ENCODE measurements at places on chromosomes 7 and 10. TPM values are rescaled to one million over a fixed set of nuclear protein-coding genes. Genes with fewer than 3 reads are reported as not detected.

DNA sequence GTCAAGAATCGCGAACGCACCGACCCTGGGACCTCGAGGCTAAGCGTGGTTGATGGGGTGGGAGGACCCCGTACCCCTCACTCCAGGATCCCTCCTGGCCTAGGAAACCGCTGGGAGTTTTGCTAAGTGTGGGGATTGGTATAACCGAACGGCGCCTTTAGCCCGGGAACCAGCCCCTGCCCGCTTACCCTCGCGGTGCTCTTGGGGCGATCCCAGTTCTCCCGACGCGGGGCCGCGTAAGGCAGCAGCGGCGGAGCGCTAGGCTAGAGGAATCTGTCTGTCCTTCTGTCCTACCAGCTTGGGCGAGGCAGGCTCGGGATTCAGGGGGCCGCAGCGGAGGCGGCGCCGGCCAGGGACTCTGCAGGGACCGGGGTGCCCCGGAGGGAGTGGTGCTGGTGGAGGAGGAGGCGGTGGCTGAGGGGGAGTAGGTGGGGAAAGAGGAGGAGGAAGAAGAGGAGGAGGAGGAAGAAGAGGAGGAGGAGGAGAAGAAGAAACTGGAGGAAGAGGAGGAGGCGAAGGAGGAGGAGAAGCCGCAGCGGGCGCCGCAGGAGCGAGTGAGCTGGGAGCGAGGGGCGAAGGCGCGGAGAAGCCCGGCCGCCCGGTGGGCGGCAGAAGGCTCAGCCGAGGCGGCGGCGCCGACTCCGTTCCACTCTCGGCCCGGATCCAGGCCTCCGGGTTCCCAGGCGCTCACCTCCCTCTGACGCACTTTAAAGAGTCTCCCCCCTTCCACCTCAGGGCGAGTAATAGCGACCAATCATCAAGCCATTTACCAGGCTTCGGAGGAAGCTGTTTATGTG lies 439 bp upstream of the EMX2 start:
- H3K36me3 ChIP-seq = no peaks in the 10 kb centered on the region
- no peak overlapping the region for H3K27ac ChIP-seq
- DNase-seq = peak; percentile 86

Gene CDC123
- 143 TPM for total RNA-seq

DNA sequence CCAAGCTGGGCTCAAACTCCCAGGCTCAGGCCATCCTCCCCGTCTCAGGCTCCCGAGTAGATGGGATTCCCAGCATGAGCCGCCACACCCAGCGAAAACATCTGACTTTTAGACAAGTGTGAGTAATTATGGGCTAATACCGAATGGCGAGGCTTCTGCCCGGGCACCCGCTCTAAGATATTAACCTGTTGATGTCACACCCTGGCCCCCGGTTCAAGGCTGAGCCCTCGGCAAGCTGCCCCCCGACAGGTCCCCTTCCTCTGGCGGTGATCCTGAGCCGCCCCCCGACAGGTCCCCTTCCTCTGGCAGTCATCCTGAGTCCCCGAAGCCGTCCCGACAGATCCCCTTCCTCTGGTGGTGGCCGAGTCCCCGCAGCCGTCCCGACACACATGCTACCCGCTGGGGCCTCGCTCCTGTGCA lies 5.2 kb downstream of the PSMG3 start:
- peaks cover 15% of the 10 kb centered on the region for H3K36me3 ChIP-seq
- H3K27ac ChIP-seq = no peak overlapping the region
- no peaks in the 10 kb centered on the region for H3K27me3 ChIP-seq
- H3K4me1 ChIP-seq = peaks cover 19% of the 10 kb centered on the region

Gene RSU1
- total RNA-seq = 46.4 TPM

DNA sequence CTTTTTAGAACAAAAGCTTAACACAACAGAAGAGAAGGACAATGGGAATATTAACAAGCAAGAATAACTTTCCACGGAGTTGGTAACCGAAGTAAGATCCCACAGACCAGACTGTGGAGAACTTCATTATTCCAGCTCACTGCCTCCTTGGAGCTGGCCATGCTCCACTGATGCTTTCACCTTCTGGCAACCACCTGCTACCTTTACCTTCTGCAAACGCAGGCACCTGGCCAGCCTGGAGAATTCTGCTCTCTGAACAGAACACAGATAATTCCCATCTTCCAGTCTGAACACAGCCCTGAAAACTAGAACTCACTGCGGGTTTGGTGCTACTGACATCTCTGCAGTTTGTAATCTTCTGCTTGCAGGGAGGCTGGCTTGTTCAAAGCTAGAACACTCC lies 66.5 kb downstream of the JAZF1 start:
- H3K4me1 ChIP-seq = no peaks in the 10 kb centered on the region
- H3K27me3 ChIP-seq = no peaks in the 10 kb centered on the region
- no peak overlapping the region for H3K27ac ChIP-seq

GRCh38 chr10:44863344-44864047 lies 47.6 kb upstream of the TMEM72 start:
- H3K27me3 ChIP-seq = peaks cover 61% of the 10 kb centered on the region
- H3K4me1 ChIP-seq = peaks cover 31% of the 10 kb centered on the region
- H3K27ac ChIP-seq = no peak overlapping the region
- peak overlapping the region; percentile 83 for H3K4me3 ChIP-seq

DNA sequence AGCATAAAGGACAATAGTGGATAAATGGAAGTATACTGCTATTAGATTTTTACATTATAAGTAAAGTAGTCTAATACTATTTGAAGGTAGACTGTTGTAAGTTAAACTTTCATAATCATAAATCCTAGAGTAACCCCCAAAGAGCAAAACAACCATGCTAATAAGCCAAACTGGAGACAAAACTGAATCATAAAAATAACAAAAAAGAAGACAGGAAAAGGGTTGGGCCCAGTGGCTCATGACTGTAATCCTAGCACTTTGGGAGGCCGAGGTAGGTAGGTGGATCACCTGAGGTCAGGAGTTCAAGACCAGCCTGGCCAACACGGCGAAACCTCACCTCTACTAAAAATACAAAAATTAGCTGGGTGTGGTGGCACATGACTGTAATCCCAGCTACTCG lies 9.7 kb downstream of the CACUL1 start:
- no peaks in the 10 kb centered on the region for H3K27me3 ChIP-seq
- H3K4me1 ChIP-seq = peaks cover 50% of the 10 kb centered on the region
- H3K36me3 ChIP-seq = peaks cover 14% of the 10 kb centered on the region
- H3K4me3 ChIP-seq = no peak overlapping the region

DNA sequence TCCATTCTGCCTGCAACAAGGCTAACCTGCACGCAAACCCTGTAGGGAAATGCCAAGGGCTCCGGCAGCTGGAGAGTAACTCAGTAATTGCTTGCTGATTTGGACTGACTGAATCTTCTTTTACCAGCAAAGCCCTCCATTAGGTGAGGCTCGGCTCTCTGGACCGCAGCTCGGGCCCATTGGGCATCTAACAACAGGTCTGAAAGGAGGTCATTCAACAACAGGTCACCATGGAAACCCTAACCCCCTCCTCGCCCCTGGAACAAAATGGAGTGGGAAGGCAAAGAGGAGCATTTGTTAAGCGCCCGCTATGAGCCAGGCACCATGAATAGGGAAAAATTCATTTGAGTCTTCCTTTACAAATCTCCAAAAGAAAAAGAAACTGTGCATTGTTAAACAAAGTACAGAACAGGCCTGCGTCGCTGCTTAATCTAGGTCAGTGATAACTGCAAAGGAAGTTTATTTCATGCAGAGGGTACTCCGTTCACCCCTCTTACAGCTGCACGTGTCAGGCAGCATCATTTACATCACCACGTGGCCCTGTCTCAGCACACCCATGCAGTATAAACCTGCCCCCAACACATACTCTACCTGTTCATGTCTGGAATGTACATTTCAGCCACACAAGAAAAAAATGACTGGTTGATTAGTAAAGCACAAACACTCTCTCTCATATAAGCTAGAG lies 248.8 kb upstream of the NEBL start:
- no peak overlapping the region for H3K4me3 ChIP-seq
- no peaks in the 10 kb centered on the region for H3K27me3 ChIP-seq
- no peaks in the 10 kb centered on the region for H3K36me3 ChIP-seq

- peaks cover 29% of the 10 kb centered on the region for H3K4me1 ChIP-seq
- H3K27ac ChIP-seq = peak overlapping the region; percentile 12
- no peaks in the 10 kb centered on the region for H3K36me3 ChIP-seq
- H3K27me3 ChIP-seq = no peaks in the 10 kb centered on the region
- DNase-seq = no peak
- no peak overlapping the region for H3K4me3 ChIP-seq
These were observed 121.5 kb downstream of the KAT6B start for GRCh38 chr10:74947781-74948401.

- peak overlapping the region; percentile 67 for H3K4me3 ChIP-seq
- H3K27me3 ChIP-seq = peaks cover 7% of the 10 kb centered on the region
- H3K36me3 ChIP-seq = no peaks in the 10 kb centered on the region
- peak overlapping the region; percentile 51 for H3K27ac ChIP-seq
These were observed 20.8 kb downstream of the GHRHR start for GRCh38 chr7:30984359-30985107.

DNA sequence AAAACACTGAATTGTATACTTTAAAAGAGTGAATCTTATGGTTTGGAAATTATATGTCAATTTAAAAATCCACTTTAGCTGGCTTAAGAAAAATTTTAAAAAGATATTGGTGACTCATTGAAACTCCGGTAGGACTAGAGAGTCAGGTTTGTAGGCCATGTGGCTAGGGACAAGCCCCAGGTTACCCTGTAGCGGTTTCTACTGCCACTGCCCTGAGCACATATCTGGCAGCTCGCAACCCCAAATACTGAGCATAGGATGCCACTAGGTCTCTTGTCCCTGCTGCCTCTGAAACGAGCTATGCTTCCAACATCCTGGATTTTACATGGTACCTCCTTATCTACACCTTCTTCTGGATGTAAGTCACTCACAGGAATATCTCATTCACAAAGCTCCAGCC lies 1.4 kb upstream of the MGAM2 start:
- no peak overlapping the region for H3K27ac ChIP-seq
- H3K4me1 ChIP-seq = peaks cover 19% of the 10 kb centered on the region
- no peaks in the 10 kb centered on the region for H3K36me3 ChIP-seq
- DNase-seq = no peak
- H3K27me3 ChIP-seq = no peaks in the 10 kb centered on the region
- H3K4me3 ChIP-seq = no peak overlapping the region

Gene PNLIPRP2
- total RNA-seq = 0.28 TPM

DNA sequence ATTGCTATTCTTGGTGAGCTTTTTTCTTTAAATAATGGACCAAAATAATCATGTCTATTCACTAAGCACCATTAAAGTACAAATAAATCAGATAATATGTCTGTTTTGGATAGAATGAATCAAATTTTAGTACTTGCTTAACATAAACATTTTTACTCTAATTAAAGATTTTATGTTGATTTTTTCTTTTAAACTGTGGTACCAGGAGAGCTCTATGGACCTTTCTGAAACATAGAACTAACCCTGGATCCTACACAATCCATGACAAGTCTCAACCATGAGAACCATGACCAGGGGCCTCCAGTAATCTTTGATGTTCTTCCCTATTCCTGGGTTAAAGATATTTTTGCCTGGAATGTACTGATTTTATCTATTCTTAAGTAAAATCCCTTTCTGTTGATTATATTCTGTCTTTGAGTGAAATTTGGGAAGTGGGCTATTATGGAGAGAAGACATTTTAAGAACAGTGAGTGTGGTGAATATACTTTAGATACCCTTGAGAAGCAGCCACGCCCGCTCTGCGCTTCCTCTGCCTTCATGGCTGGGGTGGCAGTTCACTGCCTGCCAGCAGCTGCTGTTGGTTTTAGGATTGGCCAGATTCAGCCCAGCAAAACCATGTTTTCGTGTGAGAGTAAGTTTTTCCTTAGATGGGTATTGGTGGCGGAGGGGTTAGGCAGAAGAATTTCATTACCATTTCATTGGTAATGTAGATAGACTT lies 42.2 kb upstream of the BHLHA15 start:
- peaks cover 25% of the 10 kb centered on the region for H3K4me1 ChIP-seq
- no peak overlapping the region for H3K4me3 ChIP-seq
- H3K36me3 ChIP-seq = peaks cover 11% of the 10 kb centered on the region
- no peak for DNase-seq
- H3K27me3 ChIP-seq = no peaks in the 10 kb centered on the region

GRCh38 chr10:27822301-27822700 lies 76.7 kb upstream of the MKX start:
- no peaks in the 10 kb centered on the region for H3K27me3 ChIP-seq
- H3K4me3 ChIP-seq = no peak overlapping the region
- no peaks in the 10 kb centered on the region for H3K36me3 ChIP-seq
- no peak overlapping the region for H3K27ac ChIP-seq
- DNase-seq = no peak

GRCh38 chr10:125062914-125063230 lies 97.5 kb downstream of the CTBP2 start:
- H3K4me1 ChIP-seq = peaks cover 93% of the 10 kb centered on the region
- no peaks in the 10 kb centered on the region for H3K27me3 ChIP-seq
- H3K36me3 ChIP-seq = peaks cover 24% of the 10 kb centered on the region
